ENCODE measurements at places on chromosomes 3 and 15.
A peak's percentile ranks its signal among the peaks of the same experiment; 100 is the strongest.

- no peak for DNase-seq
These were observed 270.3 kb upstream of the CFAP20DC start for GRCh38 chr3:59320080-59320479.

DNA sequence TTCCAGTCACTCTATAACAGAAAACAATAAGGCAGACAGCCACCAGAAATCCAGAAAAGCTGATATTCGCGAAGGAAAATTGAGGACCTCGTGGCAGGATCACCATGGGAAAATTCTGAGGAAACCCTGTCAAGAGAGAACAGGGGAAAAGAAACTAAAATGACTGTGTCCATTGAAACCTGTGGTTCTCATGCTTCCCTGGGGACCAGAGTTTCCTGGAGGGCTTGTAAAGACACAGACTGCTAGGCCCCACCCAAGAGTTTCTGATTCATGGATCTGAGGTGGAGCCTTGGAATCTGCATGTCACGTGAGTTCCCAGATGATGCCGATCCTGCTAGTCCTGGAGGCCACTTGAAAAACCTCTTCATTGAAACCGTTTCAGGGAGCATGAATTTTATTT lies 420.5 kb downstream of the EPHB1 start:
- no peak for DNase-seq

DNA sequence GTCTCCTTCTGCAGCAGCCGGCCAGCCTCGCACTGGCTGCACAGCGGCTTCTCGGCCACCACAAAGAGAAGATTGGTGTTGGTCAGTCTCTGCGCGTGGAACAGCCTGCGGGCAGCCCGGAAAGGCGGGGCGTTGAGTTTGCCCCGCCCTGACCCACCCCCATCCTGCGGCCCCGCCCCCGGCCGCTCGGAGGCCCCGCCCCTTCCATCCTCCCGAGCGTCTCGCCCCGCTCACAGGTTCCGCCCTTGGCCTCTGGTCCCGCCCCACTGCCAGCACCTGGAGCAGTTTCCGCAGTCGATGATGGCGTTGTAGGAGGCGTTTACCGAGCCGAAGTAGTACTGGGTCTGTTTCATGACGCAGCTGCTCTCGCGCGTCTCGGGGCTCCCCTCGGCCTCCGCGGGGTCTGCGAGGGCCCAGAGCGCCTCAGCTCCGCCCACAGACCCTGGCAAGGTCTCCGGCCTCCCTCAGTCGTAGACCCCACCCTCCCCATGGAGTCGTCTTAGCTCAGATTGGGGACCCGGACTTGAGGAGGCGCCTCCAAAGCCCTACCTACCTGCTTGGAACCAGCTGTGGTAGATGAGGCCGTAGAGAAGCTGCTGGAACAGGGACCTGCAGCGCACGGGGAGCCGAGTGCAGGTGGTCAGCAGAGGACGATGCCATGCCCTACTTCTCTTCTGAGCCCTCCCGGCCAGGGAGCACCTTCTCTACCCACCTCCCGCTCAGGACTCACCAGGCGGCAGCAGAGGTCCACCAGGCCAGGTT lies 5.9 kb upstream of the TMEM115 start:
- peak; percentile 91 for DNase-seq

GRCh38 chr15:64003182-64003581 lies 43.1 kb downstream of the DAPK2 start:
- DNase-seq = no peak

GRCh38 chr3:126186271-126186670 lies 5.9 kb upstream of the ALDH1L1 start:
- DNase-seq = no peak

- DNase-seq = no peak
These were observed 2.3 kb downstream of the RPLP1 start for GRCh38 chr15:69454953-69455352.

- DNase-seq = no peak
These were observed 42.9 kb downstream of the RLBP1 start for GRCh38 chr15:89178307-89178977.

DNA sequence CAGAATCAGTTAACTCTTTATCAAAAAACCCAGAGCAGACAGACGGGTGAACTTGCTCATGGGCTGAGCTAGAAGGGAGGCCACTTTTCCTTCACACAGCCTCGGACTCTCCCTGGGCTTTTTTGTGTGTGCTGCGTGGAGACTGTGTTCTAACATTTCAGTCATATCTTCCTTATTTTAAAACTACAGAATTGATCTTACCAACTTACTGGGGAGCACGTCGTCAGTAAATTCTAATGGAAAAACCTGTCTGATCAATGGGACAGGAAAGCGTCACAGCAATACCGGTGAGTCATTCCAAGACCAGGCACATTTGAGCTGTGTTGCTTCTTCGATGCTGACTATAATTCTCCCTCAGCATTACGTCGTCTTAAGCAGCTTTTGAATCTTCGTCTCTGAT lies 145.1 kb downstream of the LPP start:
- no peak for DNase-seq

DNA sequence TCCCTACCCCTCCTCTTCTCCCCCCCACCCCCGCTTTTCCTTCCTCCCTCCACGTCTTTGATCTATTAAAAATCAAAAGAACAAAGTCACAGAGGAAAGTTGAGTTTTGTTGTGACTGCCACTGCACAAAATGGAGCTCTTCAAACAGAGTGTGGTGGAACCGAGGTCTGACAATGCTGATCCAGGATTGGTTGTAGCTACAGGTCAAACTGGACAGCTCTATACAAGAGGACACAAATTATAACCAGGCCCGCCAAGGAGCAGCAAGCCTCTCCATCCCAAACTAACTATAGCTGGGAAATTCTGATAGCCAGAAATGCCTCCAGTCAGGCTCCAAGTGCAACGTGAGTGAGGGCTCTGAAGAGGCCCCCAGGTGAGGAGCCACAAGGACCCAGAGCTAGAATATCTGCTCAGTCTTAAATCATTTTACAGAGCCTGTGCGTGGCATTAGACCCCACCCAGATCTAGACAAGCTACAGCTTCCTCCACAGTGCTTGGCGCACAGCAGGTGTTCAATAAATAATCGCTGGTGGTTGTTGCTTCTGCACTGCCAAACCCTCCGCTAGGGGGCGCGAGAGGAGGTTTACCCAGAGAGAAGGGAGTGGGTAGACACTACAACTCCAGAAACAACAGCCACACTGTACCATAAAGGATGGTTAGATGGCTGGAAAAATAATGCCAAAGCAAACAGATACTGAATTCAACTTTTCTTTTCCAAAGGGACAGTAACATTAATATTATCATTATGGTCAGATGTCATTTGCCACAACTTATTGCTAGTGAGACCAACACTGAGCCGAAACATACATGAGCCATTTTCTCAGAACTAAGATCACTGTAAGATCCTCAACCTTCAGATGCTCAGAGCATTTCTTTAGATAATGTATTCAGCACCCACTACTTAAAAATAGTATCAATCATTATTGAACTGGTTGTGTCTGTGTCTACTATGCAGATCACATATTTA lies 44.6 kb downstream of the ZIC4 start:
- DNase-seq = peak; percentile 28

DNA sequence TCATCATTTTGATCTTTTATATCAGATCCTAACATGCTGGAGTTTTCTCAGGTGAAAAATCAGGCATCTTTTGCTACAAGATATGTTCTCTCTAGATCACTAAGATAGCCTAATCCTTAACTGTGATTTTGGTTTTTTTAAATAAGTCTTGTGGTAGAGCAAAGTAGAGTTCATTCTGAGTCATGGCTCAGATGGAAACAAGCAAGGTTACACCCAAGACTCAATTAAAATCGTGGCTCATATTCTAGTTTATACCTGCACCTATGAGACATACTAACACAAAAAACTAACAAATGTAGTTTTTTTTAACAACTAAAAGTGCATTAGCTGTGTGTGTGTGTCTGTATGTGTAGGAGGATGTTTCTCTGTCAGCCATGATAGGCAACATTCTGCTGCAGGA lies 428.2 kb downstream of the NLGN1 start:
- DNase-seq = no peak

DNA sequence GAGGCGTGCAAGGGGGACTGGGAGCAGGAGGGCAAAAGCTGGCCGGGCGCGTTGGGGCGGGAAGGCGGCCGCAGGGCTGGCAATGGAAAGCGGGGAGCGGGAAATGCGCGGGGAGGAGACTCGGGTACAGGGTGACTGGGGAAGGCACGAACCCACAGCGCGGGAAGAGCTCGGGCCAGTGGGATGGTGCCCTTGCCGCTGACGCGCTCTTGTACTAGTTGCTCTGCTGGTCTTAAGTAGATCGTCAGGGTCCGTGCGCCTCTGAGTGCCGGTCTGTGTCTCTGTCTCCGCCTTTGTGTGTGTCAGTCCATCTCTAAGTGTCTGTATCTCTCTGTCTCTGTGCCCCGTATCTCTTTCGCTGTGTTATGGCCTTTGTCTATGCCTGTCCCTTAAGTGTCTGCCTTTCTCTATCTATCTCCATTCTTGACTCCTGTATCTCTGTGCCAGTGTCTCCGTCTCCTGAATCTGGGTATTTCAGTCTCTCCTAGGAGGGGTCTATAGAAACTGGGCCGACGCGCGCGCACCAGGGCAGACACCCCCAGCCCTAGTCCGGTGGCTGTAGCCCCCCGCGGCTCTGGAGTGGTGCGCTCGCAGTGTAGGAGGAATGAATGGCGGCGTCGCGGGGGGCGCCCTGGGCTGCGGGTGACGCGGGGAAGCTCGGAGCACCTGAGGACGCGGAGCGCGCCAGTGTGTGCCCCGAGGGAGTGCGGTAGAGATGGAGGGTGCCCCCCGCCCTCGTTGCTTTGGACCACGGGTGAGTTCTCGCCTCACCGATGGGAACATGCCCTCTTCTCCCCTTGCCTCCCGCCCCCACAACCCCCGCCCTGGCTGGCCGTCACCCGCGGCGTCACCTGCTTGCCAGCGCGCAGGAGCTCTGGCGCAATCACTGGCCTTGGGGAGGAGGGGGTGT lies 756 bp upstream of the CAMK2N2 start:
- DNase-seq = no peak
